ENCODE measurements at places on chromosomes 4 and X.

GRCh38 chr4:3291969-3292570 lies 751 bp upstream of the RGS12 start:
- H3K36me3 ChIP-seq: peaks cover 10% of the 10 kb centered on the region
- DNase-seq: peak; percentile 36
- H3K27me3 ChIP-seq: no peaks in the 10 kb centered on the region
- H3K27ac ChIP-seq: peak overlapping the region; percentile 91
- peaks cover 35% of the 10 kb centered on the region for H3K4me1 ChIP-seq

GRCh38 chrX:78650906-78651437 lies 8.2 kb downstream of the RTL3 start:
- peaks cover 3% of the 10 kb centered on the region for H3K36me3 ChIP-seq
- no peak overlapping the region for H3K4me3 ChIP-seq
- H3K27me3 ChIP-seq: no peaks in the 10 kb centered on the region
- no peak for DNase-seq
- H3K4me1 ChIP-seq: peaks cover 12% of the 10 kb centered on the region

GRCh38 chr4:6999172-7000086 lies 43.7 kb upstream of the TADA2B start:
- peaks cover 6% of the 10 kb centered on the region for H3K4me1 ChIP-seq
- peaks cover 9% of the 10 kb centered on the region for H3K36me3 ChIP-seq
- H3K27me3 ChIP-seq: no peaks in the 10 kb centered on the region
- peak overlapping the region; percentile 46 for H3K27ac ChIP-seq
- DNase-seq: no peak
- no peak overlapping the region for H3K4me3 ChIP-seq

DNA sequence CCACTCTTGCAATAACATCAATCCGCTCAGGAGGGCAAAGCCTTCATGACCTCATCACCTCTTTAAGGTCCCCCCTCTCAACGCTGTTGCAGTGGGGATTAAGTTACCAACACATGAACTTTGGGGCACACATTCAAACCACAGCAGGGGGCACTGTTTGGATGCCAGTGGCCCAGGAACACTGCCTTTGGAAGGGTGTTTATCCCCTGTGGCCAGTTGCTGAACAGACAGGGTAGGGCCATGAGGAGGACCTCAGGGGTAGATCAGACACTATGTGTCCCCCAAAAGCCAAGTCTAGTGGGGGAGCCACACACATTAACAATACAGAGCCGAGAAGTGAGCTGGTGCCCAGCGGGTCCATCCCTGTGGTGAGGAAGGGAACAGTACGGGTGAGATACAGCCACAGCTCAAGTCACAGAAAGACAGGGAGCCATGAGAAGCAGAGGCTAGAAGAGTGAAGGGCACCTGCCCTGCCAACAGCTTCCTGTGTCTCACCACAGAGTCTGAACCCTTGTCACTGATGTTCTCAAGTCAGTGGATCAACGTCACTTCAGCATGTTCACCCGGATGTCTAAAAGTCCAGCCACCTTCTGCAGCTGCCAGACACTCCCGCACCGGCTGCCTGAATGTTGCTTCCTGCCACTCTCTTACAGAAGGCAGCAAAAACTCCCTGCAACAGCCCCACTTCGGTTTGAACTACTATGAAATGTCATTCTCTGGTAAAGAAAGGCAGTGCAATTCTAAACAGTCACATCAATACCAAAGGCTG lies 19.9 kb upstream of the MXD4 start:
- H3K27me3 ChIP-seq: no peaks in the 10 kb centered on the region
- H3K27ac ChIP-seq: no peak overlapping the region
- peaks cover 5% of the 10 kb centered on the region for H3K4me1 ChIP-seq
- no peaks in the 10 kb centered on the region for H3K36me3 ChIP-seq
- no peak overlapping the region for H3K4me3 ChIP-seq
- no peak for DNase-seq

DNA sequence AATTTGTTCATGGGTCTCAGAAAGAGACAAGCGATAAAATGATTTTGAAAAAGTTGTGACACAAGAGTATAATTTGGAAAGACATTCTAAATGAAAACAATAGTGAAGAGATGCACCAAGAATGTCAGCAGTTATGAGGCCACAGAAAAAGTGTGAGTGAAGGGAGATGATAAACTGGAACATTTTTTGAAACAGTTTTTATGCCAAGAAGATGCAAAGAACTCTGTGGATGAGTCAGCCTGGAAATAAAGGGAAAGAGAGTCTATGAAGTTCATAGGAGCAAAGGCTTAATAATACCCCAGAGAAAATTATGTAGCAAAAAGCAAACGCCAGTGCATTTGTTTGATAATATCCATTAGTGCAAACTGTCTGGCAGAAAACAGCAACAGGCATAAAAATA lies 188.4 kb upstream of the TBC1D9 start:
- H3K4me3 ChIP-seq: no peak overlapping the region
- DNase-seq: no peak
- no peaks in the 10 kb centered on the region for H3K27me3 ChIP-seq
- H3K4me1 ChIP-seq: no peaks in the 10 kb centered on the region

GRCh38 chrX:65196758-65197360 lies 220.6 kb upstream of the ZC4H2 start:
- no peaks in the 10 kb centered on the region for H3K27me3 ChIP-seq
- peaks cover 4% of the 10 kb centered on the region for H3K4me1 ChIP-seq
- peak overlapping the region; percentile 21 for H3K4me3 ChIP-seq
- no peak overlapping the region for H3K27ac ChIP-seq
- peak; percentile 20 for DNase-seq

DNA sequence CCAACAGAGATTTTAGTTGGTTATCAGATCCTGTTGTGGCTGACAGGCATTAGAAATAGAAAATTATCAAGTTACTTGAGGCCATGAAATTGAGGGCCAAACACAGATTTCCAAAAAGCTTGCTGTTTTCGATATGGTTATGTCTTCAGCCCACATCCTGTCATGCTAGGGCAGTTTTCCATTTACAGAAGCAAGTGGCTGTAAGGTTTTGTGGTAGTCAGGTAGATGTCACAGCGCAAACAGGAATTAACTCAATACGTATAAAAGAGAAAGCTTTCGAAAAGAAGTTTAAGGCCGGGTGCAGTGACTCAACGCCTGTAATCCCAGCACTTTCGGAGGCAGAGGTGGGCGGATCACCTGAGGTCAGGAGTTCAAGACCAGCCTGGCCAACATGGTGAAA lies 104.6 kb downstream of the DMD start:
- H3K4me3 ChIP-seq: no peak overlapping the region
- H3K4me1 ChIP-seq: no peaks in the 10 kb centered on the region
- H3K27ac ChIP-seq: no peak overlapping the region

GRCh38 chr4:27176400-27176799 lies 315.8 kb downstream of the STIM2 start:
- no peak for DNase-seq
- H3K27ac ChIP-seq: no peak overlapping the region
- H3K36me3 ChIP-seq: no peaks in the 10 kb centered on the region
- H3K27me3 ChIP-seq: no peaks in the 10 kb centered on the region

DNA sequence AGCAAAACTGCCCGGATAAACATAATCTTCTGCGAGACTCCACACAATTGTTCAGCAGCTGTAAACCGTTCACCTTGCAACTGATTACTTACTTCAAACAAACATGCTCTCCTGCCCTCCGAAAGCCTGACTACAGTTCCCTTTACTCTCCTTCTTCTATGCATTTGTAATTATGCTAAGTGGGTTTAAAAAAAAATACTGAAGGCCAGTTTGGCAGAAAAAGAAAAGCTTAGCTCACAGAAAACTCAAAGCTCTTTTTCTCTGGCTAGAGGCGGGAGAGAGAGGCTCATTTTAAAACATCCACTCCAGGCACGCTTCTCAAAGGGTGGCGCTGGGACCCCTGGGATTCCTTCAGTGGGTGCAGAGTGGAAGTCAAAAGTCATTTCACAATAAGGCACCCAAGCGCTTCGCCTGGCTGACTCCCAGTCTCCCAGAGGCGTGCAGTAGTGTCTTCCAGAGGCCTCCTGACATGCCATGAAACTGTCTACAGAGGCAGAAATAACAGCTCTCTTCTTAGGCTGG lies 1.9 kb downstream of the DHRSX start:
- peak overlapping the region; percentile 37 for H3K27ac ChIP-seq
- H3K4me1 ChIP-seq: peaks cover 32% of the 10 kb centered on the region
- no peak for DNase-seq

GRCh38 chrX:39750256-39750790 lies 347.4 kb downstream of the BCOR start:
- no peak overlapping the region for H3K4me3 ChIP-seq
- H3K36me3 ChIP-seq: no peaks in the 10 kb centered on the region
- peaks cover 6% of the 10 kb centered on the region for H3K4me1 ChIP-seq
- no peak for DNase-seq
- no peaks in the 10 kb centered on the region for H3K27me3 ChIP-seq
- H3K27ac ChIP-seq: no peak overlapping the region

DNA sequence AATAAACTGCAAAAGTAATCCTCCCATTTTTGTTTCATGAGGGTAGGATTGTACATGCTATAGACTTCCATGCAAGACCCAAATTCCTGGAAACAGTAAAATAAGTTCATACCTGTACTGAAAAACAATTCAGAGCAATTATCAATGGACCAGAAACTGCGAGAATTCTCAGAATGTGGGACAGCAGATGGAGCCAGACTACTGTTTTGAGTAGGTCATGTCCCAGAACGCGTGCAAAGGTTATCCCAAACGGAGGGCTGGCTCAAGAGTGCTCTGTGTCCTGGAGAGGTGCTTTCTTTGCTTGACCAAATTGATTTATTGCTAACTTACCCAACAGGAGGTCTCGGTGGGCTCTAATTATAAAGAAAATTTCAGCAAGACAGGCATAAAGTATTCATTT lies 1.7 kb upstream of the MAGEH1 start:
- no peak overlapping the region for H3K27ac ChIP-seq
- DNase-seq: no peak
- no peaks in the 10 kb centered on the region for H3K36me3 ChIP-seq
- H3K27me3 ChIP-seq: peaks cover 33% of the 10 kb centered on the region

GRCh38 chrX:24145303-24146186 lies 4.0 kb upstream of the ZFX start:
- peak overlapping the region; percentile 93 for H3K4me3 ChIP-seq
- no peaks in the 10 kb centered on the region for H3K36me3 ChIP-seq
- H3K27ac ChIP-seq: peak overlapping the region; percentile 45
- DNase-seq: no peak

DNA sequence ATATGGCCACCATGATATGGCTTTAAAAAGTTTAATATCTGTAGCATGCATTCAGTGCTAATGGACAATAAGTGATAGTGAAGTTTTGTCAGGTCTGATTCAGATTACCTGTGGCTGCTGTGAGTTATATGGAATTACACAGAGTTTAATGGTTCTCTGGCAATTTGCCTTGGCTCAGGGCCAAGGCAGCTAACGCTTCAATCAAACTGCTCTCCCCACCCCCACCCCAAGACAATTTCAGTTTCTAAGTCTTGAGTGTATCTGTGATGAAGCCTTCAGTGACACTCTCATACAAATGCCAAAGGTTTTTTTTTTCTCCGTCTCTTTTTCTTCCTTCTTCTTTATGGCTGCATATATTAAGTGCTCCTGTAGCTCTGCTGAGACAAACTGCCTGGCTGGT lies 106.6 kb downstream of the SHROOM4 start:
- H3K27me3 ChIP-seq: no peaks in the 10 kb centered on the region
- H3K36me3 ChIP-seq: no peaks in the 10 kb centered on the region
- no peak overlapping the region for H3K27ac ChIP-seq
- no peak overlapping the region for H3K4me3 ChIP-seq
- H3K4me1 ChIP-seq: peaks cover 10% of the 10 kb centered on the region
- no peak for DNase-seq

GRCh38 chrX:120732461-120732860 lies 102.6 kb upstream of the C1GALT1C1 start:
- no peaks in the 10 kb centered on the region for H3K36me3 ChIP-seq
- no peaks in the 10 kb centered on the region for H3K27me3 ChIP-seq
- no peaks in the 10 kb centered on the region for H3K4me1 ChIP-seq
- no peak for DNase-seq
- no peak overlapping the region for H3K4me3 ChIP-seq

GRCh38 chr4:7569810-7570783 lies 135.4 kb upstream of the PSAPL1 start:
- no peaks in the 10 kb centered on the region for H3K27me3 ChIP-seq
- no peak overlapping the region for H3K4me3 ChIP-seq
- H3K4me1 ChIP-seq: peaks cover 10% of the 10 kb centered on the region
- H3K36me3 ChIP-seq: no peaks in the 10 kb centered on the region
- H3K27ac ChIP-seq: peak overlapping the region; percentile 12
- DNase-seq: no peak

GRCh38 chr4:73844345-73844744 lies 7.9 kb downstream of the CXCL6 start:
- no peak for DNase-seq
- no peaks in the 10 kb centered on the region for H3K36me3 ChIP-seq
- H3K27me3 ChIP-seq: peaks cover 19% of the 10 kb centered on the region
- no peaks in the 10 kb centered on the region for H3K4me1 ChIP-seq

DNA sequence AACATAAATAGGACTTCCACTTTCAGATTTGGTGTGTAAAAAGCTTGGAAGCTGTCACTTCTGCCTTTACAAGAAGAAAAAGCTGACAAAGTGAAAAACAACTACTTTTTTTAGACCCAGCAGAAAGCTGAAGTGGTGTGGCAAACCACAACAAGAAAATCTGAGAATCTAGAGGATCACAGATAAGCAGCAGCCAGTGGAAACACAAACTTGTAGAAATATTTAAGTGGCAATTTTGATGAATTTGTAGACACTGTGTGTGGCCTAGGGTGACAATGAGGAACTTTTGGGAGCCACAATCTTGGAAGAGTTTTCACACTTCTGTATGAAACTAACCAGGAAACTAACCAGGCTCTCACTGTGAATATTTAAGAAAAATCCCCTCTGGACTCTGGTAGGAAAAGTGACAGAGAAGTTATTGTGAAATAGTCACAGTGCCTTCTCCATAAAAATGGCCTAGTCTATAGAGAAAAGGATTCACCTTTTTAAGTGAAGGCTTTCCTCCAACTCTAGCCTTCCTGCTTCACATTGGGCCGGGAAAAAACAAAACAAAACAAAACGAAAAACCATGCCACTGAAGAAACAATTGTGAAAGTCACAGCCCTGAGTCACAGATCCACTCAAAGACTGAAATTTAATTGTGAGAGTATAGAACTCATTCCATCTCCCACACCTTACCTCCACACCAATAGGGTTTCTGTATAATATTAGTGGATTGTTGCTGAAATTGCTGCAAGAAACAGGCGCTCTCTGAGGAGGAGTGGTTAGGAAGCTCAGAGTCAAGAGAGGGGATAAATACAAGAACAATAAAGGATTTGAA lies 26.7 kb upstream of the GUCY1A1 start:
- DNase-seq: no peak
- no peaks in the 10 kb centered on the region for H3K36me3 ChIP-seq
- no peak overlapping the region for H3K27ac ChIP-seq
- H3K4me1 ChIP-seq: peaks cover 13% of the 10 kb centered on the region
- H3K27me3 ChIP-seq: no peaks in the 10 kb centered on the region
- H3K4me3 ChIP-seq: no peak overlapping the region

- H3K4me1 ChIP-seq: no peaks in the 10 kb centered on the region
- peaks cover 6% of the 10 kb centered on the region for H3K36me3 ChIP-seq
- DNase-seq: no peak
- H3K27me3 ChIP-seq: no peaks in the 10 kb centered on the region
- no peak overlapping the region for H3K27ac ChIP-seq
Measured at GRCh38 chr4:47749060-47749459, 88.8 kb downstream of the CORIN start.

- no peak overlapping the region for H3K27ac ChIP-seq
- no peak for DNase-seq
- no peak overlapping the region for H3K4me3 ChIP-seq
- H3K27me3 ChIP-seq: no peaks in the 10 kb centered on the region
- peaks cover 38% of the 10 kb centered on the region for H3K4me1 ChIP-seq
- peaks cover 13% of the 10 kb centered on the region for H3K36me3 ChIP-seq
Measured at GRCh38 chr4:109441862-109442458, 8.3 kb downstream of the SEC24B start.

Measured in neural crest cell (in vitro differentiated cells).